ENCODE measurements at places on chromosomes 1 and 21.
A peak's percentile ranks its signal among the peaks of the same experiment; 100 is the strongest.

- no peak for DNase-seq
Observed at GRCh38 chr1:186899977-186900376, 71.2 kb downstream of the PLA2G4A start.

GRCh38 chr1:177354247-177354646, 183.5 kb downstream of the BRINP2 start:
- DNase-seq: no peak

DNA sequence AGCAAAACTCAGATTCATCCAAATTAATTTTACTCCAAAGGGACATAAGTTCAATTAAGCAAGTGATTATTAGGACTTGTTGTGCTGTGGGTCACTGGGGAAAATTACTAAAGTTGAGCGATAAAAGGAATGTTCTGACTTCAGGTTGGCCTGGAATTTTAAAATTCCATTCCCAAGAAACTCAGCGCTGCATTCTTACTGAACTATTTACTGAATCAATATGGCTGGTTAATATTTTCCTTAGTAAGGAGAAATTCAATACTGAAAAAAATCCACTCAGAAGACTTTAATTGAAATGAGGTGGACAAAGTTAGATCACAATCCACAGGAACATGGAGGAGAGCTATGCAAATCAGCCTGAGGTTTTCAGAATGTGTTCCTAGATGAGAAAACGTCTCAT, 578.9 kb upstream of the NR5A2 start:
- DNase-seq: no peak

DNA sequence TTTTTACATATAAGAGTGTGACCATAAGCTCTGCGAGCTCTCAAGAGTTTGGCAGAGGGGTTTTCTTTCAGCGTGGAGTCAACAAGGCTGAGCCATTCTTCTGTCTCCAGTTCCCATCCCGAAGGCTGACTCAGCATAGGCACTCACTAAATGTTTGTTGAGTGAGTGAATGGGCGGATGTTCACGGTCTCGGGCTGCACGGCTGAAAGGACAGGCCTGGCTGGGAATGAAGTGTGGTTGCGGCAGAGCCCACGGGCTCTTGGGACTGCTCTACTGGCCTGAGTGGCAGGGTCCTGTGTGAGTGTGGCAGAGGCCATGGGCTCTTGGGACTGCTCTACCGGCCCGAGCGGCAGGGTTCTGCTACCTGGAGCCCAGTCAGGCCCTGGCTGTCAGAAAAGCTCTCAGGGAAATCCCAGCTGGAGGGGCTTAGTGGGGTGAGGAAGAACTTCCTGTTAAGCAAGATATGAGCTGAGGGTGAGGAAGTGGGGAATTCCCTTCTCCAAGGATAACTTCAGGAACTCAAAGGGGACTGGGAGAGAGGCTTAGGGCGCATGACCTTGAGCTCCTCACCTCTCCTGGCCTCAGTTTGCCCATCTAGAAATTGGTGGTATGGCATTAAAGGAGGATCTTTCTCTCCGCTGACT, 56.6 kb upstream of the C1orf174 start:
- no peak for DNase-seq

GRCh38 chr21:32587120-32587519, 1.8 kb upstream of the TCP10L start:
- peak; percentile 16 for DNase-seq

DNA sequence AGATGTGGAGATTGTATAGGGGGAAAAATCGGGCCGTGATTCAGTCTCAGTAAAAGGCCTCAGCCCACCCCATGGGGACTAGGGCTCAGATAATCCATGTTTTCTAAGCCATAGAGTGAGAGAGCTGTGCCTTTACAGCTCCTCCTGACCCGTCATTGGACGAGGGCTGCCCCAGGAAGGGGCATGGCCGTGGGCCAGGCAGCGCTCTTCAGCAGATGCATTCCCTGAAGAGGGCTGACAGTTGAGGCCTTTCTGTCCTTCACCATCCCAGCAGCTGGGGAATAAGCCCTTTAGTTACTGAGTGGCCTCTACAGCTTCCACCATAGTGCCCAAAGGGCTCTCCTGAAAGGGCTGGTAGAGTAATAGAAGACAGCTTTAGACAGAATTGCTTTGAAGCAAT, 57.2 kb downstream of the ST3GAL3 start:
- DNase-seq: no peak

GRCh38 chr1:230215031-230215430, 148.0 kb downstream of the GALNT2 start:
- DNase-seq: peak; percentile 26

- DNase-seq: peak; percentile 9
Observed at GRCh38 chr1:30111431-30111830, 612.0 kb downstream of the MATN1 start.

- DNase-seq: no peak
Observed at GRCh38 chr1:53468374-53468773, 9.2 kb downstream of the DMRTB1 start.

DNA sequence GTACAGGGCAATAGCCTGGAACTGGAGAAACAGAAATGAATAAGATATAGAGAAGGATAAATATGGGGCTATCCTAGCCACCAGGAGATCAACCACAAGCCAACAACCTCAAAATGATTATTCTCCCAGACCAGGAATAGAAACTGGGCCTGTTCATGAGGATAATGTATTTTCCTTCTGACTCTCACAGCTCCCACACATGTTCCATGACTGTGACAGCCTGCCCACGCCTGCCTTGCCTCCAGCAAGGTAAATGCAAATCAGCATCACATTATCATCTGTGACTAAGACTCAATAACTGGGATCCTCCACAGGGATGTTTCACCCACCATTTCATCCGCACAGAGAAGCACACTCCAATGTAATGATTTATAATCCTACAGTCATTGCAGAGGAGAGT, 3.3 kb downstream of the ENSA start:
- no peak for DNase-seq

GRCh38 chr21:14675774-14676530, 129.8 kb upstream of the SAMSN1 start:
- DNase-seq: no peak

- no peak for DNase-seq
Observed at GRCh38 chr1:193709607-193710006, 523.2 kb upstream of the B3GALT2 start.

DNA sequence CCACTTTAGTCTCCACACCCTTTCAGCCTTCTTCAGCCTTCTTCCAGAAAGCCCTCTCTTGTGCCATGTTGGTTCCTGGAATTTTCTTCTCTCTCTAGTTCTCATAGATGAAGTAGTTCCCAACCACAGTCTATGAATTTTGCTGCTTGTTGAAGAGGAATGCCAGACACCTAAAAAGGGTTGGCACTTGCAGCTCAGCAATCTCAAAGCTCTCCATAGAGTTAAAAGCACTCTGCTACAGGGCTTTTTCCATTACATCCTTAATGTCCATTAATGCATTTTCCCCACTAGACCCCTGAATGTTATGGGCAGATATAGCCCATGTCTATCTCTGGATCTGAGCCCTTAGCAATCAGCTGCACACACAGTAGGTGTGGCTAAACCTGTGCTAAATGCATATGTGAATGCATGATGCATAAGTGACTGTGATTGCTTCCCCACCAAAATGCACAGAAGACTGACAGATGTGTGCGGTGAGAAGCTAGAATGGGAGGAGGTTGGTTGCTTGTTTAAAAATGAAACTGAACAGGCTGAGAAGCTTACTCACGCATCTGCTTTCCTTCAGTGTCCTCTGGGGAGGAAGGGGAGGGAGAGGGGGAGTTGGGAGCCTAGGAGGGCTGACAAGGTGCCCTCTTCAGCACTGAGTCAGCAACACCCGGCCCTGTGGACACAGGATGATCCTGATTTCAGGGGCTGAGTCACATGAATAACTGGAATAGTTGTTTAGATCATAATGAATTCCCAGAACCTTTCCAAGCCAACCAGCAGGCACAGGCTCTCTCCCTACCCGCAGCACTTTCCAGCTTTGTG, 146.1 kb upstream of the FGGY start:
- DNase-seq: peak; percentile 49

GRCh38 chr1:4652631-4653327, 1.6 kb upstream of the AJAP1 start:
- no peak for DNase-seq

GRCh38 chr1:196317535-196318522, 290.4 kb downstream of the KCNT2 start:
- DNase-seq: peak; percentile 1

DNA sequence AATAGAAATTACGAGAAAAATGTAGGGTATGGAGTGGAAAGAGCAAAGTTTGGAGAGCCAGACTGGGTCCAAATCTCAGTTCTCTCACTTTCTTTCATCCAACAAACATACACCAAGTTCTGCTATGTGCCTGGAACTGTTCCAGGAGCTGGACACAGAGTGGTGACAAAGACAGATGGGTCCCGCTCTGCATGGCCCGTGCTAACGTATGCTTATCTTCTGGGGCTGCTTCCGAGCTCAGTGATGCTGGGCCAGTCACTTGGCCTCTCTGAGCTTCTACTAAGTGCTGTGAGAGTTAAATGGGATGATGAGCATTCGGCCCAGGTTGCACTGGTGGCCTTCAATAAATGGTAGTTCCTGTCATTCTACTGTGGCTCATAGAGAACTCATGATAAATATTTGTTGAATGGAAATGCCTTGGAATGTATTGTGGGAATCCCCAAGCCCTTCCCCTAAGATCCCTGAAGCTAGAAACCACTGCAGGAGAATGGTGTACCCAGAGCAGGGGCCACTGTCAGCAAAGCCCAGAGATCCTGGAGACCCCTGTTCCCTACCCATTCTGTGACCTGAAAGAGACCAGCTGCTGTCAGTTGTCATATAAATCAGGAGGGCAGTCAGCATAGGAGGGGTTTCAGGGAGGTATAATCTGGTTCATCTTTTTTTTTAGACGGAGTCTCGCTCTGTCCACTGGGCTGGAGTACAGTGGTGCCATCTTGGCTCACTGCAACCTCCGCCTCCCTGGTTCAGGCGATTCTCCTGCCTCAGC, 3.8 kb downstream of the LEMD1 start:
- DNase-seq: no peak

DNA sequence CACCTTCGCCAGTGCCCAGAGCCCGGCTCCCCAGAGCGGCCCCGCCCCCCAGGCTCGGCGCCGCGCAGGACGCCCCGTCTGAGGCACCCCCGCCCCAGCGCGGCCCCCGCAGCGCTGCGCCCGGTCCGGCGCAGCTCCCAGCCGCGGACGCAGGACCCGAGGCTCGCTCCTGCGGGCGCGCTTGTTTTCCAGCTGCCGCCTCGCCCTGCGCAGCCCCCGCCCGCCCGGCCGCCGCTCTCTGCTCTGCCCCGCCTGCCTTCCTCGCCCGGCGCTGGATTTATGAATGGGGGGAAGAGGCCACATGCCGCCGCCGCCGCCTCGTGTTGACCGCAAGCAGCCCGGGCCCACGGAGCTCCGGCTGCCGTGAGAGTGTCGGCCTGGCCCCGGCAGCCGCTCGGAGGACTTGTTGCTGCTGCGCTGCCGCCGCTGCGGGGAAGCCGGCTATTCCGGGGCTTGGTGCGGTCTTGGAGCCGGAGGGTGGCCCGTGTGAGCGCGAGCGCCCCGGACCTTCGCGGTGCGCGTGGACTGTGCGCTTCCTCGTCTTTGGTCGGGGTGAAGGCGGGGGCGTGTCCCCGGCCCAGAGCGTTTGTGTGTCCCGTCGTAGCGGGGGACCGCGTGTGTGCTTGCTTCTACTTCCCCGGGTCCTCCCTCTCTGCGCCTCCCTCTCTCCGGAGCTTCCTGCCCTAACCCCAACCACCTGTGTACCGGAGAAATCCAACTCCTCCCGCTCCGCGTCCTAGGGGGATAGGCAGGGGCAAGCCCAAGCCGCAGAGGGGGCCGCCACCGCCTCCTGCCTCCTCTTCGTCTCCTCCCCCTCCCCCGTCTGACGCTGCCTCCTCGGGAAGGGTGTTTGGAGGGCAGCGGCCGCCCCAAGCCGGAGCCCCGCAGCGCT, 736 bp downstream of the KCNC4 start:
- DNase-seq: no peak

- no peak for DNase-seq
Observed at GRCh38 chr1:200518524-200518923, 102.0 kb downstream of the KIF14 start.

GRCh38 chr21:41806773-41807172, 39.9 kb upstream of the RIPK4 start:
- DNase-seq: no peak

- no peak for DNase-seq
Observed at GRCh38 chr1:114318961-114319360, 165.3 kb upstream of the SYT6 start.

DNA sequence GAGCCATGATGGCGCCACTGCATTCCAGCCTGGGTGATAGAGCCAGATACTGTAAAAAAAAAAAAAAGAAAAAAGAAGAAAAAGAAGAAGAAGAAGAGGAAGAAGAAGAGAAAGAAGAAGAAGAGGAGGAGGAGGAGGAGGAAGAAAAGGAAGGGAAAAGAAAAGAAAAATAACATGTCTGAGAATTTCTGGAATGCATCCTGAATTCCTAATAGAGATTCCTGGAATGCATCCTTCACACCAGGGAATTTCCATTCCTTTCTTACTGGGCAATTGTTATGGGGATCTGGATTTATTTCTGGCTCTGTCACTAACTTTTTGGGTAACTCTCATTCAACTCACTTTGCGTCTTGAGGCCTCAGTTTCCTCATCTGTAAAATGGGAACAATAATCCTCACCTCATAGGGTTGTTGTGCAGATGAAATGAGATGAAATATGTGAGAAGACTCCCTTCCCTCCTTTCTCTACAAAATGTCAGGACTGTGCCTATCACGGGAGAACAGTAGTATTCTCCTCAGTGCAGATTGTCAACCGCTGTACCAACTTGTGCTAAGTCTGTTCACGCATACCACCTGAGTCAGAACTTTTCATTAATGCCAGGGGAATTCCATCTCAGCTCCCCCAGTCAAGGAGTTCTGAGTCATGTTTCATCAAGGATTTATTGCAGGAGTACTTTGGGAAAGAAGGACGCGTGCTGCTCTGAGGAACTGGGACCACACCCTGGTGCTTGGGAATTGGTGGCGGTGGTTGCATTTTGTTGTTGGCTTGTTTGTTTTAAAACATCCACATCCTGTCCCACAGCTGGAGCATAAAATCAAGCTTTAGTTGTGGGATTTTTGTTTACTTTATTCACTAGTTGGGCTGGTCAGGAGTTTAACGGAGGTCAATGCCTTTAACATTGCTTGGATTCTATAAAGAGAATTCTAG, 42.4 kb upstream of the ROR1 start:
- DNase-seq: peak; percentile 30

- DNase-seq: no peak
Observed at GRCh38 chr1:90486996-90487395, 230.1 kb downstream of the BARHL2 start.

- no peak for DNase-seq
Observed at GRCh38 chr1:234430691-234431090, 48.3 kb downstream of the TARBP1 start.

- no peak for DNase-seq
Observed at GRCh38 chr1:17199267-17200044, 5.5 kb upstream of the PADI1 start.
